T-helper 2 cell treated with Interferon-gamma antibody and Interleukin-4, amounts not matched to agents 5 μg/mL and 100 μg/mL, for 36 hours (primary cell): ENCODE measurements at places on chromosomes 6 and 20.

DNA sequence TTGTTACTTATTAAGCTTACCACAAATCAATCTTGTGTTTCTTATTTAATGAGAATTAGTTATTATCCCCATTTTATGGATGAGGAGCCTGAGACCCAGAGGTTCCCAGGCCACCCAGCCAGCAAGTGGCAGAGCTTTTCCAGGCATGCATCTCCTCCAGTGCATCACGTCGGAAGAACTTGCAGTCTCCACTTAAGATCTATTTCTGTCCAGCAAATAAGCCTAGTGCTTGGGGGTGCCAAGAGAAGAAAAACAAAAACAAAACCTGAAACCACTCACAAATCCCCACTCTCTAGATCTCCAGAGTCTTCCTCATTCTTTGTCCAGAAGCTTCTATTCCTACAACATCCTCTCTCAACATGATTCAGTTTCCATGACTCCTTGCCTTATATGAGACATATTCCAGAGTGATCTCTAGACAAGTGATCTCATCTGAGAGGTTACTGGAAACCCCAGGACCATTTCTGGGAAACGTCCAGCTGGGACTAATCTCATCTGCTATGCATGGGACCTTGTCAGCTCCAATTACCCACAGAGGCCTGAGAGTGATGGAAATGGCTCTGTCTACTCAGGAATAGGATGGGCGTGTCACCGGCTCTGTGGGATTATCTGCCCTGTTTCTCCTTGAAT, 4.1 kb downstream of the GUCA1B start:
- no peak for DNase-seq

GRCh38 chr6:41167173-41167963, 4.5 kb upstream of the TREM2 start:
- no peak for DNase-seq

DNA sequence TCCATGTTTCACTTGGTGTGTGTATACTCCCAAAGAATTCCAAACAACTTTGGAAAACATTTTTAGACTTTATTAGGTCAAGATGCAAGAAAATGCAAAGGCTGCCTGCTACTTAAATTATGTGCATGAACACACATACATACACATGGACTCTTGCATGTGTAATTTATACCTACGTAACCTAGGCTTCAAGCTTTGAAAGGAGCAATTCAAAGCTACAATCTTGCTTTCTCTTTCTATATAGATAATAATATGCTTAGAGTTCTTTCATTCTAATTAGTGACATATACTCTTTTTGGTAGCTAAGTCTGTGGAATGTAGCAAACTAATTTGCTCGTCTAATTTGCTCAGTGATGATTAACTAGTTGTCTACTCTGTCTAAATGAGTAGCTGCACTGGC, 146.5 kb downstream of the EPHA7 start:
- no peak for DNase-seq

GRCh38 chr6:7438011-7438410, 48.4 kb downstream of the RIOK1 start:
- no peak for DNase-seq

- no peak for DNase-seq
Observed at GRCh38 chr6:169452869-169453620, 199.4 kb upstream of the THBS2 start.

- no peak for DNase-seq
Observed at GRCh38 chr6:72657407-72658197, 35.7 kb downstream of the KCNQ5 start.

DNA sequence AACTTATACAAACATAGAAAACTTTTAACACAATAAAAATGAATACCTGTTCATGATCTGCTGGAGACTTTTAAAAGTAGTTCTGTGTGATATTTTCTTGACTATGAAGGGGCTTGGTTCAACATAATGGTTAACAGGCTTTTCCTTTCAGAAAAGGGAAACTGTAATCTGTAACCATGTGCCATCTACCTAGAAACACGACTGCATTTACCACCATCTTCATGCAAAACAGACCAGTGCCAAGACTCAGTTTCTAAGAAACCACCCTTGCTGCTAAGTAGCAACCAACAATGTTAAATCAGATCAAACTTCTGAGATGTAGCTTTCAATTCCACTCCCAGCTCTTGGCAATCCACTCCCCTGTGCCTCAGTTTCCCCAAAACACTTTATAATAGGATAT, 15.7 kb downstream of the STAU1 start:
- no peak for DNase-seq

DNA sequence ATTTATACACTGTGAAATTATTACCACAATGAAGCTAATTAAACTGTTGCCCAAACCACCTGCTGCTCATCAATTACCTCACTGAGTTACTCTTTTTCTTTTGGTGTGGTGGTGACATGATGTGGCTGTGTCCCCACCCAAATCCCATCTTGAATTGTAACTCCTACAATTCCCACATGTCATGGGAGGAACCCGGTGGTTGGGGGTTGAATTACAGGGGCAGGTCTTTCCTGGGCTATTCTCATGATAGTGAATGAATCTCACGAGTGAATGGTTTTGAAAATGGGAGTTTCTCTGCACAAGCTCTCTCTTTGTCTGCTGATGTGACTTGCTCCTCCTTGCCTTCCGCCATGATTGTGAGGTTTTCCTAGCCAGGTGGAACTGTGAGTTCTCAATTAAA, 145.0 kb downstream of the LRRC1 start:
- no peak for DNase-seq

DNA sequence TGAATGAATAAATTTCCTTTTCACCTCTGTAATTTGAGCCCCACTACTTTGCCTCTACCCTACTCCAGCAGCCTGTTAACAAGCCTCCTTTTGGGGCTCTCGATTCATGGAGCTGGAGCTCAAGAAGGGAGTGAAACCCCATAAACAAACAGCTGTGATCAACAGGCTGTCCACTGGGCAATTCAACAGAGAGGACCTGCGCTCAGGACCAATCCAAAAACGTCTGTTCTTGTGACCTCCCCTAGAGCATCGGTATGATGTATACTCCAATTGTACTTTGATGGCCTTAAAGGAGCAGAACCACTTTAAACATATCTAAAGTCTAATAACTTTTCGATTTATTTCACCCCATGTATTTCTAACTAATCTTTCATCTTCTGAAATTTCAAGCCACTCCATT, 37.4 kb downstream of the HIVEP2 start:
- DNase-seq, result no peak

GRCh38 chr6:56432194-56432593, 184.8 kb upstream of the COL21A1 start:
- DNase-seq, result no peak

- DNase-seq, result no peak
Observed at GRCh38 chr6:39792540-39793450, 619 bp downstream of the DAAM2 start.

GRCh38 chr6:26445934-26446667, 5.8 kb downstream of the BTN3A3 start:
- peak; percentile 27 for DNase-seq

- DNase-seq, result no peak
Observed at GRCh38 chr20:63835021-63835858, 4.2 kb upstream of the ZBTB46 start.

GRCh38 chr6:751765-752164, 58.8 kb upstream of the EXOC2 start:
- no peak for DNase-seq

- no peak for DNase-seq
Observed at GRCh38 chr6:168440520-168441433, at the start of gene SMOC2. SMOC2 (plus strand) TSS chr6:168441184; CDS start chr6:168441371, 187 bp downstream.

- no peak for DNase-seq
Observed at GRCh38 chr6:126944512-126944911, 174.0 kb upstream of the RSPO3 start.

GRCh38 chr20:44231713-44232468, 15.2 kb upstream of the GDAP1L1 start:
- DNase-seq, result no peak

DNA sequence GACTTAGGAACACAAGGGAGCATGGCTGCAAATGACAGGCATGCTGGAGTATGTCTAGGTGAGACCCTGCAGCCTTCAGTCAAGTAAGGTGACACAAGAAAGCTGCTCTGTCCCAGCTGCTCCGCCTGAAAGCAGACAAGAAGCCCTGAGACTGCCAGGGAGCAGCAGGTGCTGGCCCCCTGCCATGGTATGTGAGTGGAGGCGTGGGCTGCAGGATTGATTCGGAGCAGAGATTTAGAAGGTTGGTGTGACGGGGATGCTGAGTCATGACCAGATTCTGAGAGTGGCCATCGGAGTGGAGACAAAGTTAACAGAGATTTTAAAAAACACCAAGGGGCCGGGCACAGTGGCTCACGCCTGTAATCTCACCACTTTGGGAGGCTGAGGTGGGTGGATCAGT, 17.8 kb downstream of the LRP11 start:
- no peak for DNase-seq

- DNase-seq, result peak; percentile 0
Observed at GRCh38 chr20:32965115-32965514, 39.1 kb downstream of the SUN5 start.

DNA sequence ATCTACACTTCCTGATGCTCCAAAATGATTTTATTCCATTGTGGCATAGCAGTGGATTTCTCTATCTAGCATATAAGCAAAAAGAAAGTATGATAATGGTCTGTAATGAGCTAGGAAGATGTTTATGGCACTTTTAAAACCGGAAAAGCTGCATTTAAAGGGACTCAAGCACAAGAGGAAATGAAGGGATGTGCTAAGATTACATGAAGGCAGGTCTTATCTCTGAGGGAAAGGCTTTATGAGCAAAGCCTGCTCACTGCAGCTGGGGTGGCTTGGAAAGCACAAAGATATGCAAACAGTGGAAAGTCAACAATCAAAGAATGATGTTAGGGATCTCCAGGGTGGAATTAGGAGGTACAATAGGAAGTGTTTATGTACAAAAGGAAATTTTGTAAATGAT, 138.2 kb downstream of the TENT5A start:
- no peak for DNase-seq

GRCh38 chr6:148044261-148044751, 298.3 kb upstream of the SASH1 start:
- DNase-seq, result no peak

- DNase-seq, result no peak
Observed at GRCh38 chr6:44622956-44623355, 235.4 kb downstream of the CDC5L start.

DNA sequence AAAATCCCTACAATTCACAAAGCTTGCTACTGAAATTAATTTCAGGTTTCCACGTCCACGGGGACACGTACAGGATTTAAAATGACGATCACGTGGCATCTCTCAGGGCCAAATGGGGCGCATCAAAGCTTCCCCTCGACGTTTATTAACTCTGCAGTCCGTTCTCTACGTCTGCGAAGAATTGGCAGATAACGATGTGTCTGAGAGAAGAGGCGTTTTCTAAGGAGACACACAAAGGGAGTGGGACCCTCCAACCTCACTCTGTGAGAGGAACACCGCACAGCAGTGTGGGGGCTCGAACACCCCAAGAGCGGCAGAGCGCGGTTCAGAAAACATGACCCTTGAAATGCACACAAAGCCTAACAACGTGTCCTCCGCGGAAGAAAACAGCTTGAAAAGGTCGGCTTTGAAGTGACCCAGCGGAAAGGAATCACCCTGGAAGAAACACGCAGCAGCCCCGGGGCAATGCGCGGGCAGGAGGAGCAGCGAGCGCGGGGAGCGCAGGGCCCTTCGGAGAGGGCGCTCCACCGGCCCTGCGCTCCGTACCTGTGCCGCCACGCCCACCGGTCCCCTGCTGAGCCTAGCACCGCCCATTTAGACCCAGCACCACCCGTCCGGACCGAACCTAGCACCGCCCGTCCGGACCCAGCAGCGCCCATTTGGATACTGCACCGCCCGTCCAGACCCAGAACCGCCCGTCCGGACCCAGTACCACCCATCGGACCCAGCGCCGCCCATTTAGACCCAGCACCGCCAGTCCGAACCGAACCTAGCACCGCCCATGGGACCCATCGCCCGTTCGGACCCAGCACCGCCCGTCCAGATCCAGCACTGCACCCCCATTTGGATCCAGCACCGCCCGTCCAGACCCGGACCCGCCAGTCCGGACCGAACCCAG, 1.1 kb upstream of the AFDN start:
- no peak for DNase-seq

DNA sequence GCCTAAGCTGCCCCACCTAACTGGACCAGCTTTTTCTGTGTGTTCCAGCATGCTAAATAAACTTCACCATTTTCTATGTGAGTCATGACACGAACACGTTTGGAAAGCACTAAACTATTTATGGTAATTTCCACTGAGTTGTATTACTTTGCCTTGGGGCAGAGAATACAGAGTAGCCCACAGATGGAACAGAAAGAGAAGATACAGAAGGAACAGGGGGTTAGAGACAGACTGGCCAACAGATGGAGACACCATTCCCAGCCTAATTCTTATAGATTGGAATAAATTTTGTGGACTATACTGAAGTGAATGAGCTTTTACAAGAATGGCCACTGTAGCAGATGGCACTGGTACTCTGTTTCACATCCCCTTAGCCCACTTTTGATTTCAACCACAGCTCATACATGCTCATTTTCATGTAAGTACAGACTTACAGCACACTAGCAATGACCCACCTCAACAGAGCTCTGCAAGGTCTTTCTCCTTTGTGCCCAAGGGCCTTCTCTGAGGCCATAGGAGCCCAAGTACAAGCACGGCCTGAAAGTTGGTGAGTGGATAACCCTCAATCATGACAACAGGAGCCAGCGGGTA, 13.1 kb upstream of the NT5DC1 start:
- no peak for DNase-seq
